ENCODE measurements at places on chromosomes 7 and 10.

DNA sequence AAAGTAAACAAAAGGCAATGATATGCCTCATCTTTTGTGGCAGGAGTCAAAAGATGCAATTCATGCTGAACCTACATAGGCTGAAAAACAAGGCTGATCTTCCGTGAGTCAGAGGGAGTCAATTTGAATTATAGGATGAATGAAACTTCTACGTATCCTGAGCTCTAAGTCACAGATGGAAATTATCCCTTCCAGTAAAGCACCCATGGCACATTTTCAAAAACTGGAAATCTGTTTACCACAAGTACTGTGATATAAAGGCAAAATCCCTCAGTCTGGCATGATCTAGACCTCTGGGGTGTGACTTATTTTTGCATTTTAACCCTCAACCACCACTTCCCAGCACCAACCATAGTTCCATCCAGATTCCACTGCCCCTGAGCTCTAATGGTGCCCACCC lies 69.6 kb downstream of the NRG3 start:
- DNase-seq = no peak

DNA sequence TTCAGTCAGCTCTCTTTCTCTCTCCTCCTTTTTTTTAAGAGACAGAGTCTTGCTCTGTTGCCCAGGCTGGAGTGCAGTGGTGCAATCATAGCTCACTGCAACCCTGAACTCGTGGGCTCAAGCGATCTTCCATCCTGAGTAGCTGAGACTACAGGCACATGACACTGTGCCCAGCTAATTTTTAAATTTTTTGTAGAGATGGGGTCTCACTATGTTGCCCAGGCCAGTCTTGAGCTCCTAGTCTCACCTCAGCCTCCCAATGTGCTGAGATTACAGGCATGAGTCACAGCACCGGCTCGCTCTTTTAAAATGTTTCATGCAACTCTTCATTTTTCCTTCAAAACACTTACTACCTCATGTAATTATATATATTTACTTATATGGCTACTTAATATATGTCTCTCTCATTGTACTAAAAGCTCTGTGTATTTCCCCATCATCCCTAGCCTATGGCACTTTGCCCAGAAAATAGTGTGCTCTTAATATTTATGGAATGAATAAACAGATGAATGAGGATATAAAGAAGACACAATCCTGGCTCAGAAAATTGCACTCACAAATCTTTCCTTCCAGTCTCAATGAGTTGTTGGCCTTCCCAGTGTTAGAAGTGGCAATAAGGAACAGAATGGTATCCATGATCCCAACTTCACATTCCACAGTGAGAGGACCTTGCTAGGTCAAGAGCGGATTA lies 33.9 kb downstream of the EBLN1 start:
- no peak for DNase-seq

GRCh38 chr7:100219271-100219737 lies 445 bp upstream of the PVRIG start:
- peak; percentile 22 for DNase-seq

GRCh38 chr10:117216611-117217195 lies 19.4 kb downstream of the KCNK18 start:
- DNase-seq = peak; percentile 60

DNA sequence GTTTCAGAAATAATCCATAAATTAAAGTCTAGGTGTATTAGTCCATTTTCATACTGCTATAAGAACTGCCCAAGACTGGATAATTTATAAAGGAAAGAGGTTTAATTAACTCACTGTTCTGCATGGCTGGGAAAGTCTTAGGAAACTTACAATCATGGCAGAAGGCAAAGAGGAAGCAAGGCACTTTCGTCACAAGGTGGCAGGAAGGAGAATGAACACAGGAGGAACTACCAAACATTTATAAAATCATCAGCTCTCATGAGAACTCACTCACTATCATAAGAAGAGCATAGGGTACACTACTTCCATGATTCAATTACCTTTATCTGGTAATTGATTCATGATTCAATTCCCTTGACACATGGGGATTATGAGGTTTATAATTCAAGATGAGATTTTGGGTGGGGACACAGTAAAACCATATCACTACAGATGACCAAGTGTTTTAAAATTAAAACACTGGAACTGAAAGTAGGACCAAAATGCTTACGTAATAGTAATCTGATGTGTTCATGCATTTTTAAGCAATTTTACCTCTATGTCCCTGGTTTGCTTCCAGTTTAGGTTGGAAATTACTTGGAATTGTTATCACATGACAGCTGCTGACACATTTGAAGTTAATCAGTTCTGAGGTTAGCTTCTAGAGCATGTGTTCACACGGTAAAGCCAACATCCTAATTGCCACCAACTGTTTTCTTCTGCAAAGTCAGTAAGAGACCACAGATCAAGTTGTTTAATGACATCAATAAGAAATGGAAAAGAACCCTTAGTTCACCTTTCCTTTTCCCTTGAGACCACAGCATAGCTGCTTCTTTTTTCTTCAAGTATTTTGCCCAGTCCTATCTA lies 48.4 kb upstream of the SEMA3C start:
- DNase-seq = no peak

GRCh38 chr7:73973091-73973490 lies 54.9 kb upstream of the ELN start:
- no peak for DNase-seq

DNA sequence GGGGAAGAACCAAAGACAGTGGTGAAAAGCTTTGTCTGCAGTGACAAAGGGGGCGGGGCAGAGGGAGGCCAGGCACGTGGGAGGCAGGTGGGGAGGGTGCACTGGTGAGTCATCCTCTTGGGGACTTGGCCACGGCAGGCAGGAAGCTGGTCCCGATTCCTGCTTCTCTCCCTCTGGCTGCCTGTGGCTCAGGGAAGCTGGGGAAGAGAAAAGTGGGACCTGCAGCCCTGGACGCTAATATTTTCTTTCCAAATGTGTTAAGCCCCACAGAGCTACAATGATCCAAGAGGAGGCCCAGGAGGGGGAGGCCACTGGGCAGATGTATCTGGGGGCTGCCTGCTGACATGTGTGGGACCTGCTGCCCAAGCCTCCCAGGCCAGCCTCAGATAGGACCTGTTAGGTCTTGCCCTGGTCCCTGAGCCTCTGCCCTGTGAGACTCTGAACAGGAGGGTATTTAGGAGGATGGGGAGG lies 231.8 kb downstream of the KCNMA1 start:
- no peak for DNase-seq

DNA sequence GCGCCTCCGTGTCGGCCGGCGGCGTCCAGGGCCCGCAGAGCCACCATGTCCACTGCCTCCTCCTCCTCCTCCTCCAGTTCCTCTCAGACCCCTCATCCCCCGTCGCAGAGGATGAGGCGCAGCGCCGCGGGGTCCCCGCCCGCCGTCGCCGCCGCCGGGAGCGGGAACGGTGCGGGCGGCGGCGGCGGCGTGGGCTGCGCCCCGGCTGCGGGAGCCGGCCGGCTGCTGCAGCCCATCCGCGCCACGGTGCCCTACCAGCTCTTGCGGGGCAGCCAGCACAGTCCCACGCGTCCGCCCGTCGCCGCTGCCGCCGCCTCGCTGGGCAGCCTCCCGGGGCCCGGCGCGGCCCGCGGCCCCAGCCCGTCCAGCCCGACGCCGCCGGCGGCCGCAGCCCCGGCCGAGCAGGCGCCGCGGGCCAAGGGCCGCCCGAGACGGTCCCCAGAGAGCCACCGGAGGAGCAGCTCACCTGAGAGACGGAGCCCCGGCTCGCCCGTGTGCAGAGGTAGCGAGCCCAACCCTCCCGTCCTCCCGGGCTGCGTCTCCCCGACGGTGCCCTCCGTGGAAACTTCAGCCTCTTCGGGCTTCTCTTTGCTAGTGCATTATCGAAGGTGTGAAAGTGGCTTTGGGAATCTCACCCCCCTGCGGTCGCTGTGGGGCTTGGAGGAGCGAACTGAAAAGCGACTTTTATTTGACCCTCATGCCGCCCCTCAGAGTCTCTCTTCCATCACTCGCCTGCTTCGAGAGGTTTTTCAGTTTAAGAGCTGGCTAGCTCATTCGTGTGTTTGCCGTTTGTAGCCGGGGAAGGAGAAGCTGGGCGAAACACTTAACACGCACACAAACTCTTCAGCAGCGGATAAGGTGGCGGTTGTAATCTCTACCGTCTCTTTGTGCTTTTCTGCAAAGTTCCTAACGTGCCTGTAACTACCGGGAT lies 975 bp downstream of the GLCCI1 start:
- peak; percentile 47 for DNase-seq

GRCh38 chr7:140541513-140542227 lies 62.4 kb upstream of the MKRN1 start:
- DNase-seq = no peak

DNA sequence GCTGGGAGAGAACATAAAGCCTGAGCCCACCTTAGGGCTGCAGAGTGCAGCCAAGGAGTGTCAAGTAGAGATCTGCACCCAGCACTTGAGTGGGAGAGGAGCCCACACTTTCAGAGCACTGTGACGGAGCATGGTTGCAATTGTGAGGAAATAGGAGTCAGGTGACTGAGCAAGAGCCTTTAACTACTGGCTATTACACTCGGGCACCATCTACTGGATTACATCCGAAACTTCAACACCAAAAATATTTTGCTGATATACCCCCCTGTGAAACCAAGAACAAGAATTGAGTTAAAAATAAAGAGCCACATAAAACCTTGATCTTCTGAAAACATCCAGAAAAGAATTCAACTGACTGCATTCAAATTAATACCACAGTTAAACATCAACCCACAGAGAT lies 657.9 kb downstream of the NXPH1 start:
- no peak for DNase-seq

DNA sequence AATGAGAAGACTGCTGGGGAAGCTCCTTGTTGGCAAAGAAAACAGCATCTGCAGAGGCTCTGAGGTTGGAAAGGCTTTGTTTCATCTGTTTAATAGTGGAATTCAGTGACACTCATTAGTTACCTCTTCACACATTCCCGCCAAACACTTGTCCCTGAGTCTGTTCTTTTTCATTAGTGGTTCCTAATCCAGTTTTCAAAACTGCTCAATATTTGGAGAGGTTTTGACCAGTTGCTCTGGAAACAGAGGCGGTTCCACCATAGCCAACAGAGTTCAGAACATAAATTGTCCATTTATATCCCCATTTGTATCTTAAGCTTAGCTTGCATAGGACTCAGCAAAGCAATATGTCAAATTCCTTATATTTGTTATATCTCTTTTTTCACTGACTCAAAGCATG lies 754.6 kb downstream of the AUTS2 start:
- DNase-seq = no peak

DNA sequence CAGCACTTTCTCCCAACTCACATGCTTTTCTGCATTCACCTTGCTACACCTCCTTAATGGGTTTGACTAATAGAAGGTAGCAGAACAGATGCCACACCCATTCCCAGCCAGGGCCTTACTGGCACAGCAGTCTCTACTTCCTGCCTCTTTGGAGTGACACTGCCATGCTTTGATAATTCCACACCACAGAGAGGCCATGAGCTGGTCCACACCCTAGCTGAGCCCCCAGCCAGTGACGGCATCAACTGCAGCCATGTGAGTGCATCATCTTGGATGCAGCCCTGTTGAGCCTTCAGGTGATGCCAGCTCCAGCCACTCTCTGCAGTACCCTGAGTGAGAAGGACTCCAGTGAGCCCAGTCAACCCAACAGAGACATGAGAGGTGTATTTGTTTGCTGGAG lies 27.5 kb upstream of the EZH2 start:
- DNase-seq = no peak

DNA sequence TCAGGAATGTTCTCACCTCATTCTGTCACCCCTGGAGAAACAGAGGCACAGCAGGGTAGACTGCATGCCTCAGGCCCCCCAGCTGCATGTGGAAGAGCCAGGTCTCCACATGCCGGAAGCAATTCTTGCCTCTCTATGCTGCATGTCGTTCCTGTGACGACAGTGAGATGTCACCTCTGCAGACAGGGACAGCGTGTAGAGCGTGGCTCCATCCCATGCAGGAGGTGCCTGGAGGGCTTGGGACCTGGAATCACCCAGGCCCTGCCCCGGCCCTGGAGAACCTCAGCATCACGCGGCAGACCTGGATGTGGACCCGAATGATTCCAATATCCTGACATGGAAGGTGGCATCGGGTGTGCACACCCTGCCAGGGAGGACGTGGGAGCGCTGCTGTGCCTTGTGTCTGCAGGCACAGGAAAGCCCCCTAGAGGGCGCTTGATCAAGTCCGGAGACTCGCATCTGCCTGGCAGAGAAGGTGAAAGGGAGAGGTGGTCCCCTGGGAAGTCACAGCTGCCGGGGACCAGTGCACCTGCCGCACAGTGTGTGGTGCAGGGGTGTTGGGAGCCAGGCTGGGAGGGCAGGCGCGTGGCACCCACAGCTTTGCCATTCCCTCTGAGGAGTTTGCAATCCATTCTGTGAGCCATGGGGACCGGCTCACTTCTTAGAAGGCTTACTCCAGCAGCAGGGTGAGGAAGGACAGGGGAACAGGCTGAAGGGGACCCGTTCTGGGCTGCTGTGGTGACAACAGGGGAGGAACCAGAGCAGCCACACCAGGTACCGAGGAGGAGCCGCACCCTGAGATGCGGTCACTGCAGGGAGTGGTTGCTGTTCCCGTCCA lies 45.3 kb upstream of the EN2 start:
- DNase-seq = peak; percentile 27

DNA sequence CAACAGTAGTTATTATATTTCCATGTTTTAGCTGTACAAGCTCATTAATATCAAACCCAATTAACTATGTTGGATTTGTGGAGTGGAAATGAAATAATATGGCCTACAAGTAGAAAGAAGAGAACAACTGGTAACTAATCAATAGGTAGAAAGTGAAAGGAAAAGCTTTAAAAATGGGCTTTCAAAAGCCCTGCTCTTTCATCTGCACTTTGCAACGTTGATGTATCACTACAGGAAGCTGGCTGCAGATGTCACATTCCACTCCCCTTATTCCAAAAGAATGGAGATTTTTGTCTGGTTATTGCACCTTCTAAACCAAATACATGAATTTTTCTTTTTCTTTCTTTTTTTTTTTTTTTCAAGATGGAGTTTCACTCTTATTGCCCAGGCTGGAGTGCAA lies 11.7 kb upstream of the MKI67 start:
- no peak for DNase-seq

DNA sequence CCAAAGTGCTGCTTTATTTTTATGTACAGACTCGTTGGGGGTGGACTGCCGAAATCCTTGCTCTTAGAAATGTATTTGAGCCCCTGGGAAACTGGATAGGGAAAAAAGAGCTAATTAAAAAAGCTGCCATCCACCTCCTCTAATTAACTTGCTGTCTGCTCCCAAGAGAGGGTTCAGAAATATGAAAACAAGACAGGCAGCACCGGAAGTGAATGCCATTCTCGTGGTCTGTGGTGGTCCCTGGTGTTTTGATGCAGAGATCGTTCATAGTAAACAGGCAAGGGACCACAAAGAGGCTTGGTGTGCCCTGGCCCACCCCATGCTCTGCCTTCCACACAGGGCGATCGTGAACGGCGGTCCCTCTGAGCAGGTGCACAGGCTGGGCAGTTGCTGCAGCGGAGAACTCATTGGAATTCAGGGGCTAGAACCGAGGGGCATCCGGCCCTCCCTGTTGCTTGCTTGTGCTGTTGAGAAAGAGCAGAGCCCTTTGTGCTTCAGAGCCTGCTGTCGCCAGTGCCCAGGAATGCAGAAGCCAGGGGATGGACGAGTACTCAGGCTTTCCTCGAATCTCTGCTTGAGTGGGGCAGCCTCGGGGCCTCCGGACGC lies 79.1 kb upstream of the BTBD16 start:
- no peak for DNase-seq

- no peak for DNase-seq
Observed at GRCh38 chr7:100166970-100167911, 1.2 kb downstream of the GAL3ST4 start.

- no peak for DNase-seq
Observed at GRCh38 chr10:53786236-53786900, 1013.8 kb upstream of the MBL2 start.

GRCh38 chr7:103988468-103989199 lies 824 bp downstream of the RELN start:
- no peak for DNase-seq

All from CD4-positive, alpha-beta T cell treated with Interleukin-1 beta for 1 hour (primary cell).